ENCODE measurements at places on chromosomes 3 and 15.
A peak's percentile ranks its signal among the peaks of the same experiment; 100 is the strongest.

GRCh38 chr3:38207254-38208003, 42.1 kb downstream of the OXSR1 start:
- no peak for DNase-seq

DNA sequence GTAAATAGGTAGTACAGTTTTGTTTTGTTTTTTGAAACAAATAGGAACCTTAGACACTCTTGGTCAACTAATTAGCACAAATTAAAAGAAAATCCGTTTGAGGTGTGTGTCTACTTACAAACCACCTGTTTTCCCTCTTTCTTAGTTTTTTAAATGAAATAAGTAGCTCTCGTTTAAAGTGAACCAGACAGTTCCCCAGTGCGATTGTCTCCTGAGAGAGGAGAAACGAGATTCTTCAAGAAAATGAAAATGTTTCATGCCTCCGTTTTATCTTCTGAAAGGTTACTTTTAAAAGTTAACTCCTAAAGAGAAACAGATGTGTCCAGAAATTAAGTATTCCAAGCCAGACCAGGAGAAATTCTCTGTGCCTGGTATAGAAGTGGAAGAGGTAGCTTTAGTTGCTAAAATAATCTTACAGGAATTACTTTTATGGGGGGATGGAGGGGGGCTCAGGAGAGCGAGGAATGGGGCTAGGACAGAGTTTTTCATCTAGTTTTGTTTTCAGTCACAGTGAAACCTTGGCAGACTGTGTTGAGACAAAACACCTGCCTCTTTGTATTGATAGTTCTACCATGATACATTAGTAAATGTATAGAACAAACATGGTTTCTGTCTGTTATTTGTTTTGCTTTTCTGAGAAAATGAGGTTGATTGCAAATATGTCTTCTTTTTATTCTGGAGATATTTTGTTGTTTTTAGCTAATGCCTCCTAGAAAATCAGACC, 155.1 kb upstream of the CNTN4 start:
- DNase-seq: no peak

- no peak for DNase-seq
Observed at GRCh38 chr15:56964182-56964581, 45.7 kb downstream of the TCF12 start.

DNA sequence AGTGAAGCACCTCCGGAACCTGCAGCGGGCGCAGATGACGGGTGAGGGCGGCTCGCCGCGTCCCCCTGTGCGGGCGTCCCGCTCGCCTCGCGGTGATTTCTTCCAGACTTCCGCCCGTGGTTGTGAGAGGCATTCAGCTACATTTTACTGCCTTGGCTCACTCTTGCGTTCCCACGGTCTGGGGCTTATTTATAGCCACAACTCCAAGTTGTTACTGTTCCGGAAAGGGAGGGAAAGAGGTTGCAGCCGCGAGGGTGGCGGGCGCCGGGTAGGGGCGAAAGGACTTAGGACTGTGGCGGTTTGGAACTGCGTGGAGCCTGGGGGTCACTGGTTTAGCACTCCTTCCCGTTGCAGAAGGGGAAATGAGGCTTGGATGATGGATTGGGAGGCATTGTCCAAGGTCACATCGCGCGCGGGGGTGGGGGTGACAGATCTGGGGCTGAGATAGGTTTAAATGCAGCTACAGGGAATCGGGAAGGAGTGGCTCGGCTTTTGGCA, 1.1 kb downstream of the HES1 start:
- DNase-seq: no peak

GRCh38 chr3:9087831-9088413, 124.7 kb upstream of the RAD18 start:
- no peak for DNase-seq

DNA sequence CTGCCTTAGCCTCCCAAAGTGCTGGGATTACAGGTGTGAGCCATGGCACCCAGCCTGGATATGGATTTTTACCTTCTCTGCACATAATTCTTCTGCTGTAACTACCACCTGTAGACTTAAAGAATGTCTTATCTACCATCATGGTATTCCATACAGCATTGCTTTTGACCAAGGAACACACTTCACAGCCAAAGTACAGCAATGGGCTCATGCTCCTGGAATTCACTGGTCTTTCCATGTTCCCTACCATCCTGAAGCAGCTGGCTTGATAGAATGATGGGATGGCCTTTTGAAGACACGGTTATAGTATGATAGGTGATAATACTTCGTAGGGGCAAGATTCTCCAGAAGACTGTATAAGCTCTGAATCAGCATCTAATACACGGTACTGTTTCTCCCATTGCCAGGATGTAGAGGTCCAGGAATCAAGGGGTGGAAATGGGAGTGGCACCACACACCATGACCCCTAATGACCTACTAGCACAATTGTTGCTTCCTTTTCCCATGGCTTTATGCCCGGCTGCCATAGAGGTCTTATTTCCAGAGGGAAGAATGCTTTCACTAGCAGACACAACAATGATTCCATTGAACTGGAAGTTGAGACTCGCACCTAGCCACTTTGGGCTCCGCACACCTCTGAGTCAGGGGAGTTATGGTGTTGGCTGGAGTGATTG, 60.9 kb upstream of the CDV3 start:
- no peak for DNase-seq

DNA sequence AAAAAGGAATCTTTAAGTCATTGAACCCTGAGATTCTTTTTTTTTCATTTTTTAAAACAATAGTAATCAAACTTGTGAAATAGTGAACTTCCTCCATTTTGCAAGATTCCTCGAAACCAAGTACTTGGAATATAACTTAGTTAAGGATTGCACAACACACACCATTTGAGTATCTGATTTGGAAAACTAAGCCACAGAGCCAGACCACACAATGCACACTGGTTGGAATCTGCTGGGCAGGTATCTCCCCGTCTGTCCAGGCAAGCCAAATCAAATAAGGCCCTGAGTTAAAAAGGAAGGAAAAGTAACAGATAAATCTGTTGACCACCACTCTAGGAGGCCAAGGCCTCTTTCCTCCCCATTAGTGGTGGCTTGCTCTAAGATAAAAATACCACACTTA, 177.5 kb upstream of the ICE2 start:
- DNase-seq: no peak

- no peak for DNase-seq
Observed at GRCh38 chr3:141578202-141578973, 91.6 kb downstream of the RASA2 start.

- DNase-seq: no peak
Observed at GRCh38 chr3:14210843-14211594, 32.4 kb downstream of the LSM3 start.

DNA sequence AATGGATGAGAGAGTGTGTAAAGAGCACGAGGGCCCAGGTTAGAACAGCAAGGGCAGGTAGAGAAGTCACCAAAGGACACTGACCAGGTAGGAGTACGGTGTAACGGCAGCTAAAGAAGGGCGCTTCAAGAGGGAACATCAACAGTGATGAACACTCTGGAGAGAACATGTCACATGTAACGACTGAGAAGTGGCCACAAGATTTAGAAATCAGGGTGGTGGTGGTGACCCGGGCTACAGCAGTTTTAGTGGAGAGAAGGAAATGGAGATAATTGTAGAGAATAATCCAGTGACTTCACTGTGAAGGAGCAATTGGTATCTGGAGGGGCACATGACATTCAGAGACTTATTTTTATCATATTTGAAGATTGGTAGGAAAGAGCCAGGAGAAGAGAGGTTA, 1.2 kb upstream of the C15orf40 start:
- DNase-seq: no peak

DNA sequence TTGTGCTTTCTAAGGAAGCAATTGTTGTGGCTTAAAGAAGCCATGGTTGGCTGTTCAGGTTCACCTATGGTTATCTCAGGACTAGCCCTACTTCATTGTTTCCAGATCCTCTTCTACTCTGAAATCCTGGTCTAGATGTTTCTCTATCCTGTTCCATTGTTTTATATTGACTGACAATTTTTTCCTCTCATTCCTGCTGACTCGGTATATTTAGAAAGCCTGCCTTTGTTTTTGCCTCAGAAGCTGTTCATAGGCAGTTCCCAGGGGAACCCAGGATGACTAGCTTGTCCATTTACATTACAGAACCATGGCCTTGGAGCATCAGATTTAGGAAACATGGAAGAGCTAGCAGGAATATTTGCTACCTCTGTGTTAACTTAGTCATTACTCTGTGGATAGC, 64.0 kb downstream of the SLC9C1 start:
- DNase-seq: no peak

DNA sequence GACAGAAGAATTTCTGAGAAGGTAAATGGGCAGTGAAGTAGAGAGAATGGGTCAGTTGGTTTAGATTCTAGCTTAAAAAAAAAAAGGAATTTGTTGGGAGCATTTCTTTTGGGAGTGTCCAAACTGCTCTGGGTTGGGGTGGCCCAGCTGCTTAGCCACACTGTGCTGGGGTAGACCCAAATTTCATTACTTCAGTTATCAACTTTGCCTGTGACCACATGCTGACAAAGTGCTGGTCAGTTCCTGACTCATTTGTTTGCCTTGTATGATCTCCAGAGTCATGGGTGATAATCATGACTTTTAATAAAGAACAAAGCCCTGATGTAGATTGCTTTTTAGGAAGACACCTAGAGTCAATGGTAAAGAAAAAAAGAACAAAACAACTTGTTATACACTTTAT, 121.5 kb upstream of the FGF7 start:
- DNase-seq: no peak

DNA sequence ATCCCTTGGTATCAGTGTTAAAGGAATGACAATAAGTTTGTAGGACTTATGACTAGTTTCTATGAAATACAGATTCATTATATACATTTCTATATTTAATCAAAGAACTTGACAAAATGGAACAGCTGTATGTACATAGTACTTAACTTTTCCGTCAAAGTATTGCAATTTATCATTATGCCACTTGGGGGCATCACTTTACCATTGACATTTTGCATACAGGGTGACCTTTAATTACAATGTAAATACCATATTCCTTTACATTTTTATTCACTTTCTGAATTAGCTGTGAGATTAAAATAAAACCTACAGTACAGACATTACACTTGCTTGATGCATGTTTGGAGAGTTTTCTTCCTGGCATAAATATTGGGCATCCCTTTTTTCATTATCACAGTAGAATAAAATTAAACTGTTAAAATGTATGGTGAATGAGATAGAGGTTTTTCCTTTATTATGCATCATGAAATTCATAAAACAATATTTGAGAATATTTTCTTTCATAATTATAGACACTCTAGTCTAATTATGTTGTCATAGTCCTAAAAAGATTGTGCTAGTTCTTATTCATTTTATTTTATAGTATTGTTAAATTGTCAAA, 6.9 kb downstream of the NEK11 start:
- DNase-seq: no peak

- no peak for DNase-seq
Observed at GRCh38 chr3:183491923-183492848, 63.3 kb downstream of the KLHL6 start.

DNA sequence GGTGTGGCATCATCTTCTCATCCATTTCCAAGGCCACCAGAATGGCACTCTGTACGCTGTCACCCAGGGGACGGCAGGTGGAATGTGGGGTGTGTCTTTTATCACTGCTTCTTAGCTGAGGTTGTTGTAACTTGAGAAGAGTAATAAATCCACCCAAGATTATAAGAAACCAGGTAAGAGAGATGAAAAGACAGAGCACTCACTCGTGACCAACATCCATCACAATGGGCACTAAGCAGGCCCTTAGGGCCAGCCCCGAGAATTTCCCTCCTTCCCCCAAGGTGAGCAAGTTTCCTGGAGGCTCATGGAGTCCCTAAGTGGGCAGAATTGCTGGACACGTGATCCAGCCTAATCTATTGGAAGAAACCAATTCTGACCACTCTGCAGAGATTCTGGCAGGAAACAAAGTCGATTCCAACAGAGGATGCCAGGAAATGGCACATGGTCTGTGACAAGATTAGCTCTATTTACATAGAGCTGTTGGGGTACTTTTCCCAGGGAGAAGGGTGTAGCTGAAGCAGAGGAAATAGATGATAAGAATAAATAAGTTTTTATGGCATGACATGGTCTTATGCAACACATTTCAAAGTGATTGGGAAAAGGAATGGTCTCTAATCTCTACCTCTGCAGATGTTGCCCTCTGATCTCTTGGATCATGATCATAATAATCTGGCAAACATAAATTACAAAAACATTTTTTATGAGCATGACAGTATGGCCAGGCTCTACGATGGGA, 22.5 kb downstream of the SLC6A20 start:
- peak; percentile 43 for DNase-seq

DNA sequence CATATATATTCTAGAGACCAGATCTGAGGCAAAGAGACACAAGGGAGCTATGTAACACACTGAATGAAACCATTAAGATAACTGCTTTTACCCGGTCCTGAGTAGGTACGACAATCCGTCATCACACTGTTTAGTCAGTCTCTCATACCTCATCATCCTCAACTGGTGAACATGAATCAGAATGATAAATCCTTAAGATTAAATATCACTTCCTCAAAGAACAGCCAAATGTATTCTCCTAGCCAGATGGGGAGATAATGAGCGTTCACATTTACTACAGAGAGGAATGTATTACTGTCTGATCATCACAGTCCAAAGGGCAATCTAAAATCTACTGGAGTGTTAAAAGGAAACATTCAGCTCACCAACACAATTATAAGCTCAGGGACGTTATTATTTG, 319.4 kb upstream of the STAC start:
- no peak for DNase-seq

DNA sequence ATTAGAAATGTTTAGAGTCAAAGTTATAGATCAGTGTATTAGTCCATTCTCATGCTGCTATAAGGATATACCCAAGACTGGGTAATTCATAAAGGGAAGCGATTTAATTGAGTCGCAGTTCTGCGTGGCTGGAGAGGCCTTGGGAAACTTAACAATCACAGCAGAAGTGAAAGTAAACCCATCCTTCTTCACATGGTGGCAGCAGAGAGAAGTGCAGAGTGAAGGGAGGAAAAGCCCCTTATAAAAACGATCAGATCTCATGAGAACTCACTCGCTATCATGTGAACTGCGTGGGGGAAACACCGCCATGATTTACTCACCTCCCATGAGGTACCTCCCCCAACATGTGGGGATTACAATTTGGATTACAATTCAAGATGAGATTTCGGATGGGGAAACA, 871.5 kb downstream of the DIPK2A start:
- DNase-seq: no peak

DNA sequence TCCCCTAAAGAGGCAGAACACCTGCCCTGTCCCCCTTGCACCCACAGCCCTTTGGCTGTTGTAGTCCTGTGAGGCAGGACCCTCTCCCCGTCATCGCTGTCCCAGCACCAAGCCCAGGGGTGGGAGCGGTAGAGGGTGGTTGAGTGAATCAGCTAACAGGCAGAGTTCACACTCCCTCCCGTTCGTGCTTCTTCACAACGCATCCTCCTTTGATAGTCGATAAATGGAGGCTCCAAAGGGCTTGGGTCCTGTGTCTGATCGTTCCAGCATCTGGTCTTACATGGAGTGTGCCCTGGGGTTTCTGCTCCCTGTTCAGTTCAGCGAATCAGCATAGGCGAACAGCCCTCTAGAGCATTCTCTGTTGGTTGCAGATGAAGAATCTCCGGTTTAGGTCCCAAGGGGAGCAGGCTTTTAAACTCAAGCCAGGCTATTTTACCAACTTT, 820 bp upstream of the HMCES start:
- DNase-seq: no peak
